ENCODE measurements at places on chromosomes 7 and 10.

GRCh38 chr10:102312683-102313082, 67.4 kb downstream of the GBF1 start:
- no peak for DNase-seq

DNA sequence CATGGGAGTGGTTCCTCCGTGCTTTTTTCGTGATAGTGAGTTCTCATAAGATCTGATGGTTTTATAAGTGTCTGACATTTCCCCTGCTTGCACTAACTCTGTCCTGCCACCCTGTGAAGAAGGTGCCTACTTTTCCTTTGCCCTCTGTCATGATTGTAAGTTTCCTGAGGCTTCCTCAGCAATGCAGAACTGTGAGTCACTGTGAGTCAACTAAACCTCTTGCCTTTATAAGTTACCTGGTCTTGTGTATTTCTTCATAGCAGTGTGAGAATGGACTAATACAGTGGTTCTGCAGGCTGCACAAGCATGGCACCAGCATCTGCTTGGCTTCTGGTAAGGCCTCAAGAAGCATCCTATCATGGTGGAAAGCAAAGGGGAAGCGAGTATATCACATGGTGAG, 1144.6 kb downstream of the SORCS3 start:
- DNase-seq: no peak

DNA sequence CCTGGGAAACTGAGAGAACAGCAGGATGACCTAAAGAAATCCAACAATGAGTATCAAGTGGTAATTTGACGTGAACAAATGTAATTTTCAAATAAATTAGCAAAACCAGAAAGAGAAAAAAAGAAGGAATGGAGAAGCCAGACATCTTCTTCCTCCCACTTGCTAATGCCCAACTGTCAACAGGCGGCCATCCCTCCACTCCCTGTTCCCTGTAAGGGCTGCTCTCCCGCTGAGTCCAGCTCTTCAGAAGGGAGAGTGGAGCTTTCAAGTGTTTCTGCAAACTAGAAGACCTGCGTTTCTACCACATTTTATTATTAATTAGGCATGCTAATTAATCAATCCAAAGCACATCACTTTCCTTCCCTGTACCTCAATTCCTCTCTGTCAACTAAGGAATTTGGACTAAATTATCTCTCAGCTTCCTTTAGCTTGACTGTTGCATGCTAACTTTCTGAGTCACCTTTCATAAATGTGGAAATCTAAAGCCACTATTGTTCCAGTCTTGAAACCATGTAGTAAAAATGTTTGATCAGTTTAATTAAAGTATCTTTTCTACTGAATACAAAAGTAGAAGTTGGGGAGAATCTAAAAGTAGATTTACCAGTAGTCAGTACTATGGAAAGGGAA, 48.4 kb upstream of the CUL1 start:
- no peak for DNase-seq

DNA sequence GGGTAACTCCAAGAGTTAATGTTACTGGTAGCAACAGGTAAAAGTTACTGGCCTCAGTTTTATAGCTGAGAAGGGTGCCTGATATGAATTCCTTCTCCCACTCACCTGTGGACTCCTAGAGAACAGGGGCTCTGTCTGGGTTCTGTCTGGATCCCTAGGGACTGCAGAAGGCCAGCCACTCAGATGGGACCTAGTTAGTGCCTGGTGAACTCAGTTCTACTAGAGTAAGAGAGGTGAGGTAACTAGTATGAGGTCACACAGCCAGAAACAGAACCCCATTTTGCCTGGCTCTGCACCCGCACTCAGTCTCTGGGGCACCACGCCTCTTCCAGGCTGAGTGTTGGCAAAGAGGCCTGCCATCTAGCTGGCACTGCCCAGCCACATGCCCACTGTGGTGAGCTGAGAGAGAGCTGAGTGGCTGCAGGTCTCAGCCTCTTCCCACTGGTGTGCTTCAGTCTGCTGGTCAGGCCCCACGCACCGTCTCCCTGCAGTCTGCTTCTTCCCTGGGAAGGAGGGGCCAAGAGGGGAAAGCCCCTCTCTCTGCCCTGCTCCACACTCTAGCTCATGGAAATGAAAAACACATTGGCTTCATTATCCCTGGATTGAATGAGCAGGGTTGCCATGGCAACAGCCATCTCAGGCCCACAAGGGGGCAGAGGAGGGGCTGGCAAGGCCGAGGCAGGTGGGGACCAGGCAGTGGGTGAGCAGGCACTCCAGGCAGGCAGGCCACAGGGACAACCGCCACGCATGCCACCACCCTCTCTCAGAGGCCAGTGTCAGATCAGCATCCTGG, 110.6 kb downstream of the ZMIZ1 start:
- DNase-seq: no peak

GRCh38 chr7:10981317-10981716, 7.6 kb downstream of the PHF14 start:
- DNase-seq: no peak

GRCh38 chr7:2553831-2554581, 1.3 kb downstream of the BRAT1 start:
- no peak for DNase-seq

GRCh38 chr7:30068117-30068516, 39.9 kb downstream of the PLEKHA8 start:
- DNase-seq: no peak

DNA sequence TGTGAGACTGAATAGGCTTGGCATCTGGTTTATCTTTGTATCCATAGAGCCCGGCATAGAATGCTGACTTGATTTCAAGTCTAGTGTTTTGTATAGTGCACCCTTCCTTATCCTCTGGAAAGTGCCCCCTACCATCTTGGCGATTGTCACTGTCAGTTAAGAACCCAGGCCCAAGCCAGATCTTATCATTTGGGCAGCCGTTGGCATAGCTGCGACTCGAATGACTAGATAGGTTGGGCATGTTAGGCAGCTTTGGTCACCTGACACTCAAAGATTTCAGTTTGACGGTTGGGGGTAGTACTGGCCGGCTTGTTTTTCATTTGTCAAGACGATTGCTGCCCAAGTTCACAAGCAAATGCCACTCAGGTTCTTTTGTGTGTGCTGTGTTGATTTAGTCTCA, 6.6 kb downstream of the NIPSNAP2 start:
- DNase-seq: peak; percentile 36

GRCh38 chr10:12529976-12530375, 180.6 kb downstream of the CAMK1D start:
- no peak for DNase-seq

DNA sequence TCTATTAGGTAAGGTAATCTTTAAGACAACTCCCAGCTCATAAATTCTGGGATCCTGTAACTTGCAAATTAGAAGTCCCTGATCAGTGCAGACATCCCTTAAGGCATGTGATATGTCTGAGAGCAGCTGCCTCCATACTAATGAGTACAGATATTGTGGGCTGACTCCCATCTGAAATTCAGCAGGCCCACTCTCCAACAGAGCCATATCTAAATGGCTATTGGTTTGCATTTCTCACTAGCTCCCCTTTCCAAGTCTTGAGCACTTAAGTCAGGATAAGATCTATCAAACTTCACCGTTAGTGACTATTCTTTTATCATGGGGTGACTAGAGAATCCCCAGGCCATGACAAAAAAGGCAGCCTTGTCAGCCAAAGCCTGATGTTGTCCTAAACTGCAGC, 785.4 kb downstream of the IPMK start:
- no peak for DNase-seq

DNA sequence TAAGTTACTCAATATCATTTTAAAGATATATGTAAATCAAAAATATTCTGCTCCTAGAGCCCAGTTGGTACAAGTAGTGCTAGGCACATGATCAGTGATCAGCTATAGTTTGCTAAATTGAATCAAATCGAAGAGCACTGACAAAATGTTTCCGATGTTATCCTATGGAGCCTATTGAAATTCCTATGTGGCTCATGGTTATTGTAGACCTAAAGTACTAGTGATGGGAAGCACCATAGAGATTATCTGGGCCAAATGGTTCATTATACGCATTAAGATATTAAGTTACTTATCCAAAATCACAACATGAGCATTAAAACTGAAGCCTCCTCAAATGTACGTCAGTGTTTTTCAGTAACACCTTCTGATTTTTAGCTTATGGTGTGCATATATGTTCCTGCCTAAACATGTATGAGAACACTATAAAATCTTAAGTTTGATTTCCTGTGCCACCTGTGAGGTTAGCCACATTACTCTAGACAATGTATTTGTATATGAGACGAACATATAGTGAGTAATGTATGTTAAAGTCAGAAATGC, 103.2 kb downstream of the IQUB start:
- no peak for DNase-seq

- DNase-seq: no peak
Observed at GRCh38 chr10:93309062-93309461, 173.1 kb downstream of the MYOF start.

DNA sequence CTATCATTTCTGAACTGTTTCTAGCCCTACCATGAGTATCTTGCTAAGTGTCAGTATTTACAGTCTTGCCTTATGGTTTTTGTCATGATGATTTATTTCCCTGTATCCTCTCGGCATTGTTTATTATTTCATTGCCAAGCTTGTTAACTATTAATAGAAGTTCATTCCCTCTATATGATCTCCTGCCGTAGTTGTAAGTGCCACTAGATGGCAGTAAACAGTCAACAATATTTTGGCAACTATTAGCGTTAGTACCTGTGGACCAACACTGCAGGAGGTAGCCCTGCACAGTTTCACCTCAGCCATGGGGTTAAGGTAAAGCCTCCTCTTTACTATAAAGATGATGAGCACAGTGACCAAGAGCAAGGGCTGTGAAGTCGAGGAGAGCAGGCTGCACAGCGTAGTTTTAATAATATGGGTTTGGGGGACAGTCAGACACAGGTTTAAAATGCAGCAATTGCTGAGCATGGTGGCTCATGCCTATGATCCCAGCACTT, 26.1 kb upstream of the CCNJ start:
- peak; percentile 65 for DNase-seq

- DNase-seq: no peak
Observed at GRCh38 chr10:13734151-13734550, 147.4 kb downstream of the PRPF18 start.

DNA sequence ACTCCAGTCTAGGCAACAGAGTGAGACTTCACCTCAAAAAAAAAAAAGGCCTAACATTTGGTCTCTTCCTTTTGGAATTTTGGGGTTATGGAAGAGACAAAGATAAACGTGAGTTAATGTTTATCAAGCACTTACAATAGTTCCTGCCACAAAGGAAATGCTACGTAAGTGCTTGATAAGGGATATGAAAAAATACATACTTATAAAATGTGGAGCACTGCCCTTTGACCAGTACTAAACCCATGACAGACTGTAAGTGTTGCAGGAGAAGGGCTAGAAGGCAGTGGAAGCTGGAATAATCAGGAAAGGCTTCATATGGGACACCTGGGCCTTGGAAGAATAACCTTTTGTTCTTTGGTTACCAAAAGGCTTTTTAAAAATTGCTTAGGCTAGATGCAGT, 25.5 kb downstream of the TMEM248 start:
- DNase-seq: no peak

DNA sequence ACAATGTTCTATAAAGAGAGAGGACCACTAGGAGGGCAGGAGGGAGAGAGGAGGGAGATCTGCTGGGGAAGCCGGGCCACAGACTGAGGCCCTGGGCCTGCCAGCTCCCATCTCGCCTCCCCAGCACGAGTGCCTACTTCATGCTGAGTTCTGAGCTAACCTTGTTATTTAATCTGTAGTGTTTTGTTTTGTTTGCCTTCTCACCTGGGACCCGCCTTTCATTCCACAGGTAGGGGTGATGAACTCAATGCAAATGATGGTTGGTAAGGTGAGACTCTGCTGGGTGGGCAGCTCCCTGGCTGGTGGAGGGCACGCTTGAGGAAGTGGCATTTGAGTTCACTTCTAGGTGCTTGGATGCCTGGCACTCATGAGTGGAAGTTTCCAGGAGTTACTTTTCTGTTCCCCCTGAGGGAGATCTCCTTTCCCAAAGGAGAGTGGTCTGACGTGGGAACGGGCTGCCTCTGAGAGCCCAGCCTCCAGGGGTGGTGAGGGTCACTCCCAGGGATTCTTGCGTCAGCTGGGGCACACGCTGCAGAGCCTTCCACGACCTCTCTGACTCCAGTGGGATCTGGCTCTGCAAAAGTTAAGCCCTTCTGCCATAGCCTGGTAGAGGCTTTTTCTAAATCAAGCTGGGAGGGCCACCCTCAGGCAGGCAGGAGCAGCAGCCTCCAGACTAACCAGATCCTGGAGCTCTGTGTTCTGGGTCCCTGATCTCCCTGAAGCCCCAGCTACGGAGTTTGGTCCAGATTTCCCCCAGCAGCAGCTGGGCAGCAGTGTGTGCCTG, 22.4 kb downstream of the UBTD1 start:
- DNase-seq: no peak

DNA sequence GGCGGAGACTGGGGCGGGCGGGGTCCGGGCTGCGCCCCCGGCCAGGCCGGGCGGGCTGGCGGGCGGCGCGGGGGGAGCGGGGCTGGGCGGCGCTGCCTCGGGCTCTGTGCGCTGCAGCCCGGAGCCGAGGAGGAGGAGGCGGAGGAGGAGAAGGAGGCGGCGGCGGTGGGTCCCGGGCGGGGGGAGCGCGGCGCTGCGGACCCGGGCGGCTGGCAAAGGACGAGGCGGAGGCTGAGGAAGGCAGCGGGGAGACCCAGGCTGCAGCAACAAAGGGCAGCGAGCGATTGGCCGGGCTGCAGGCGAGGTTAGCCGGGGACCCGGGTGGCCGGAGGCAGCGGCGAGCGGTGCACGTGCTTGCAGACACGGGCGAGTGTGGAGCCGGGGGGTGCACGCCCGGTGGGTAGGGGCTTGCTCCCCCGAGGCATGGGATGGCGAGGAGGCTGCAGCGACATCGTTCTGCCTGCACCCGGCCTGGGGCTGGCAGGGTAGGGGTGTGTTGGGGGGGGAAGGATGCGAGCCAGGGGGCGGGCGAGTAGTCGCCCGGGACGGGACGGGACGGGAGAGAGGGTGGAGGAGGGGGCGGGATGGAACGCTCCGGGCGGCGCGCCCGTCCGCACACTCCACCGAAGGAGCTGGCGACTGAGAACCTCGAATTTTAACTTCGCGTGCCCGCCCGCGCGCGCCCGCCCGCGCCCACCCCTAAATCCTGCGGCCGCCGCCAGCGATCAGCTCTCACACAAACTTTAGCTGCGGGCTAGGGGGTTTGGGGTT, 844 bp upstream of the KAT6B start:
- DNase-seq: no peak

DNA sequence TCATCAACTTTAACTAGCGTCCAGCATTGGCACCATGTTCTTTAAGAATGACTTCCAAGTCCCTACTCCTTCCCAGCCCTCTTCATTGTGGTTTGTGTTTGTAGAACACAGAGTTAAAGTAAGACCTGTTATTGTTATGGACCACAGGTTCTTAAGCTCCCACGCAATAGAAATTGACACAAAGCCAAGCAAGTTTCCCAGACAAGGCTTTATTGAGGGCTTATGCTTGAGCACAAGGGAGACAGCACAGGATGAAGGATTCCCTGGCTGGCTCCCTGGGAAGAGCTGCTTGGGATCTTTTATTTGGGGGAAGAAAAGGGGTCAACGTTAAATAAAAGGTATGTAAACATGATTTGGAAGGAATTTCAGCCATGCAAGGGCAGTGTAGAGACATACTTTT, 44.3 kb upstream of the PRKCQ start:
- DNase-seq: no peak

GRCh38 chr10:127937069-127937468, 30.2 kb downstream of the PTPRE start:
- no peak for DNase-seq

GRCh38 chr7:156184164-156184563, 371.9 kb upstream of the SHH start:
- no peak for DNase-seq
